ENCODE measurements at places on chromosomes 6 and 20.

DNA sequence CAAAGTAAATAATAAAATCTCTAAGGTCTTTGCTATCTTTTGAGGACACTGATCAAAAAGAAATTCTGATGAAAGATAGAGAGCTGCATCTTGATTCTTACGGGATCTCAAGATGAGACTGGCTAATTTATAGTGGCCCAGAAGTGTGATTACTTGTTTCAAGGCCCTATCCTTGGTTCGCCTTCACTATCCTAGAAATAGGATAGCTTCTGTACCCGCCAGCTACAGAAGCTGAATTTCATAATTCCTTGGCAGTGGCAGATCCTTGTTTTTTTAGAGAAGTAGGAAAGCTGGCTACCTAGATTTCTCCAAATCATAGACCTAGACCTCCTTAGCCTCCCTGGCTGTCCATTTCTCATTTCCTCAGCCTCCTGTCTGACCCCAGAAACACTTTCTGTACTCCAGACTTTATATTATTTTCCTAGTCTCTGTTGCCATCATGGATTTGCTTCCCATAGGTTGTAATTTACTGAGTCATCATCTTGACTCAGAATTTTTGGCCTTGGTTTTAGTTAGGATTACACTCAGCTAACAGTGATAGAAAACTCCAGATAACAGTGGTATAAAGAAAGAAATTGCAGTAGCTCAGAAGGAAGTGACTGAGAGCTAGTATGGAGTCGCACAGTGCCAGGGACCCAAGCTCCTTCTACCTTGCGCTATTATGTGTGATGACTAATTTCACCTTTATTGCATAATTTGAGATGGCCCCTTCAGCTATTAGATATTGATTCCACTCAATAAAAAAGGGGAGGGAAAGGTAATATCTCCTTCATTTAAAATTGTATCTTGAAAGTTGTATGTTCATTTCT is 27.7 kb downstream of the PHF3 start:
- DNase-seq, result no peak

DNA sequence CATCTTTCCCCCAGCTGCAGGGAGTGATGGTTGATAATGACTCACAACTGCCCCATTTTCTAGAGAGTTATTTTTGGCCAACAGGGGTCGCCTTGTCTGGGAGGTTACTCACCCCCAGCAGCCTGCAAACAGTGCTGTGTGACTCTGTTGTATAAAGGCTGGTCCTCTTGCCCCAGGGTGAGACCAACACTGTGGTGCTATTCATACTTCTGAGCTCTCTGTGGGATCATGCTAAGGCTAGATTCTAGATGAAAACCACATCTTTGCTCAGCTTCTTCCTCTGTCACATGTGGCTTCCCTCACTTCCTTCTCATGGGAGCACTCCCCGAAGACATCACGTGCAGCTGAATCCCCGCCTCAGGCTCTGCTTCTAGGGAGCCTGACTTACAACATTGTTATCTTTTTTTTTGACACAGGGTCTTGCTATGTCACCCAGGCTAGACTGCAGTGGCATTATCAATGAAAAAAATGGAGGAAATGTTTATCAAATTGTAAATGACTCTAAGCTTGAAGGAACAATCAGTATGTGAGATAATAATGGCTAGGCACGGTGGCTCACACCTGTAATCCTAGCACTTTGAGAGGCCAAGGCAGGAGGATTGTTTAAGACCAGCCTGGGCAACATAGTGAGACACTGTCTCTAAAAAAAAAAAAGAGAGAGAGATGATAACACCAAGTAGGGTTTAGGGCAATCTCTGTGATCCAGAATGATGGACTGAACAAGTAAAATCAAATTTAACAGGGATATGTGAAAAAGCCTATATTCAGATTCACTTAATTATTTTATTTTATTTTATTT is 55.7 kb upstream of the SLC23A2 start:
- peak; percentile 79 for DNase-seq

DNA sequence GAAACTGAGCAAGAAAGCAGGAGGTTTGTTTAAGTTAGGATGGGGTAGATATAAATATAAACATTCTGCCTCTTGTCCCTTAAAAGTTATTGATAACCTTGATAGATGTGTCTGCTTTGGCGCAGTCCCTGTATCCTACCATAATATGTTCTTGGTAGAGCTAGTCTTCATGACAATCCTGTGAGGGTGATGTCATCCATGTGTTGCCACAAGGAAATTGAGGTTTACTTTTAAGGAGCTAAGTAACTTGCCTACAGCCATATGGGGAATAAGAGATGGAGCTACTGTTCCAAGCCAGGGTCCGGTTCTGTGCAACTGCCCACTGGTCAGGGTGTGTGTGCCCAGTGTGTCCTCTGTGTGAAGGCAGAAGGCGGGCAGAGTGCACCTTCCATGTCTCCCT is 78.5 kb downstream of the SSR1 start:
- DNase-seq, result no peak

- DNase-seq, result no peak
Observed at GRCh38 chr6:142805042-142805441, 139.9 kb downstream of the HIVEP2 start.

DNA sequence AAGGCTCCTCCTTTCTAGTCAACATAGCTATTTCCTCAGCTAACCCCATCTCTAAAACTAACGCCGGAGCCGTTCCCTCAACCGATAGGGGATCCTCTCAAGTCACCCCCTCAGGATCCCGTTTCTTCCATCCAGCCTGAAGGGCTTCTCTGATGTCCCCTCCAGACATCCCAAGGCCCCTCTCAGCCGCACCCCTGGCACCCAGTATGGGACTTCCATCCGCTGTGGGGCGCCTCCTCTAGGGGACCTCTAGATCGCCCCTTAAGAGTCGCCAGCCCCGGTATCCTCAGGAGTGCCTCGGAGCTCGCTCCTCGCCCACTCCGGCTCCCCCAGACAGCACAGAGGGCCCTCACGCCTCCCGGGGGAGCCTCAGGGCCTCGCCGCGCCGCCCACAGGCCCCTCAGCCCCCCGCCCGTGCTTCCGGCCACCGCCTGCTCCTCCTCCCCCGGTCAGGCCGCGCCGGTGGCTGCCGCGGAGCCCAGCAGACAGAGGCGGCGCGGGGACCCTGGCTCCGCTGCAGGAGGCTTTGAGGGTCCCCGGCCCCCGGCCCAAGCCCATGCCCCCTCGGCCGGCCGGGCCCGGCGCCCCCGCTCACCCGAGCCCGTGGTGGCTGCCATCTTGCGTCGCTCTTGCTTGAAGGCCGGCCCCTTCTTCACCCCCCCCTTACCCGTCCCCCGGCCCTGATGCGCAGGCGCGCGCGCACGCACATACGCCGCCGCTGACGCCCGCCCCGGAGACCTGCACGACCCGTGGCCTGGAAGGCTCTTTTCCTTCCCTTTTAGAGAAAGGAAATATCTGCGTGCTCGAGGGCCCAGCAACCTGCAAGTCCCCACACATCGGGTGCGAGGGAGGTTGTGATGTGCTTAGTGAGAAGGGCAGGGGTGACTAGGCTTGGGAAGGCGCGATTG is at the start of gene UBE2V1:
Gene UBE2V1 (minus strand): TSS at position 639 of the 908 bp plus-strand sequence. CDS start 22 bp downstream, at position 617.
- peak; percentile 89 for DNase-seq

GRCh38 chr20:50559149-50559548 is 49.0 kb downstream of the PTPN1 start:
- no peak for DNase-seq

GRCh38 chr6:113122060-113122459 is 735.1 kb upstream of the MARCKS start:
- DNase-seq, result no peak

DNA sequence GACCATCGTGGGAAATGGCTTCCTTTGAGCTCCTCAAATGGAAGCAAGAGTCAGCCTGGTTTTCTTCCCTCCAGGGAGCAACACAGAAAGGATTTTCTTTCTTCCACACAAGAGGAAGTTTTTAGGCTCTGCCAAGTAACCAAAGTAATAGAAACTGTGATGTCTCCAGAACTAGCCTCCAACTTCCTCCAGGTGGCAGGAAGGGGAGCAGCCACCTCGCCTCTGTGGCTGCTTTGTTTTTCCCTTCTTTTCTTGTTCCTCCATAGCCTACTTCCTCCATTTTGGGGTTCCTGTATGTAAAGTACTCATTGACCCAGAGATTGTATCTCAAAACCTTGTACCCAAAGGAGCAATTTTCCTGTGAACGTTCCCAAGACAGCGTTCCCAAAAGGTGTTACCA is 32.7 kb upstream of the CCR6 start:
- DNase-seq, result no peak

DNA sequence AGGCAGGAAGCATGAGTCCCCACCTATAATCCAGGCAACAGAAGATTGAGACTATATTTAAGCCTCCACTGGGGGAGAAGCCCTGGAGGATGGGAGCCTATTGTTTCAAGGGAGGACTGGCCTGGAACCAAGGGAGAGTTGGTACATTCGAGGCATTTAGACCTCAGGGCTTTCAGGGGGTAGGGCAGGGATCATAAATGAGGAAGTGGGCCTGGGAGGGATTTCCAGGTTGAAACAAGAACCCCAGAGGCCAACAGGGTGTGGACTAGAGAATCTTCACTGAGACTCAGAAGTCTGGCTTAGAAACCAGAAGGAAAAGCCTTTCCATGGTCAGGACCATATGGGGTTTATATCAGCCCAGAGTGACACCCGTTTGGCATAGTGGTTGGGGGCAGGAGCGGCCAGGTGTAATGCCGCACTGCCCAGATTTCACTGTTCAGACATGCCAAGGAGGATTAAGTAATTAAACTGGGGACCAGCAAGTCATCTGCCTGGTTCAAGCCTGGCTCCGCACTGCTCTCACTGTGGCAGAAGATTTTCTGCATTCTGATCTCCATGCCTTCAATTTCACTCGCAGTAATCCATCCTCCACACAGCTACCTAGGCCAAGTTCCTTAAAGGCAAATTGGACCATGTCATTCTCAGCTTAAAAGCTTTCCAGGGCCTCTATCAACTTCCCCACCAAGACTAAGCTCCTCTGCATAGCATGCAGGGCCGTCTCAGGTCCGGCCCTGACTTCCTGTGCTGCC is 17.8 kb downstream of the LRFN2 start:
- DNase-seq, result no peak

GRCh38 chr20:32463642-32464400 is 105.7 kb downstream of the ASXL1 start:
- no peak for DNase-seq

- DNase-seq, result no peak
Observed at GRCh38 chr6:43835872-43836419, 65.9 kb downstream of the VEGFA start.

DNA sequence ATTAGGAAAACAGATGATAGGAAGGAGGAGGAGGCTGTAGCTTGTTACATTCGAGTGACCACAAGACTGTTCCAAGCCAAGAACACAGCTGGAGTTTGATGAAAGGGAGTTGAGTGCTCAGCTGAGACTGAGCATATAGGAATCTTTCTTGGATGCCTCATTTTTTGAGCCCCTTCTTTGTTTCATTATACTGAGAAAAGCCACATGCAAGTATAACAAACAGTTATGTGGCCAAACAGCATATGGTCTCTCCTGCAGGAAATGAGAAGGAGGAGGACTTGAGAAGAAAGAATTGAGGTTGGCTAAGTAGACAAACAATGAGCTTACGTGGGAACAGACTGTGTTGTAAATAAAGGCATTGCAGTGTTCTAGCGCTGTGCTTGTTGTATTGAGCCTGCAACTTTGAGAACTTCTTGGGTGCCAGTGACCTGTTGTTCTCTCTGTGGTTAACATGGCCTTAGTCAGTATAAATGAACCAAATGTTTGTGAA is 78.3 kb downstream of the AKAP7 start:
- no peak for DNase-seq

DNA sequence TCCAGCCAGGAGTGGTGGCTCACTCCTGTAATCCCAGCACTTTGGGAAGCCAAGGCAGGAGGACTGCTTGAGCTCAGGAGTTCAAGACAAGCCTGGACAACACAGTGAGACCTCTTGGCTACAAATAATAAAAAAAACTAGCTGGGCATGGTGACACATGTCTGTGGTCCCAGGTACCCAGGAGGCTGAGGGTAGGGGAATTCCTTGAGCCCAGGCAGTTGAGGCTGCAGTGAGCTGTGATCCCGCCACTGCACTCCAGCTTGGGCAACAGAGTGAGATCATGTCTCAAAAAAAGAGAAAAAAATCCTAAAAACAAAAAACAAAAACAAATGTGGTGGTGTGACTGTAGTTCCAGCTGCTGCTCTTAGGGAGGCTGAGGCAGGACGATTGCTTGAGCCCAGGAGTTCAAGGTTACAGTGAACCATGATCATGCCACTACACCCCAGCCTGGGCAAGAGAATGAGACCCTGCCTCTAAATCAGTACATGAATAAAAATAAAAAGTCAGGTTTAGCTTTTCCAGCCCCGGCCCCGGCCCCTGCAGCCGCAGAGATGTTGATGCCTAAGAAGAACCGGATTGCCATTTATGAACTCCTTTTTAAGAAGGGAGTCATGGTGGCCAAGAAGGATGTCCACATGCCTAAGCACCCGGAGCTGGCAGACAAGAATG is 13.5 kb upstream of the SNRPC start:
- DNase-seq, result peak; percentile 17

GRCh38 chr20:23043376-23043775 is 6.1 kb downstream of the THBD start:
- DNase-seq, result no peak

- DNase-seq, result no peak
Observed at GRCh38 chr20:57928181-57928967, 218.6 kb upstream of the PMEPA1 start.

All from activated T-cell treated with anti-CD3 and anti-CD28 coated beads, Interleukin-2, amount 50 U/mL, for 72 hours (primary cell).